NCI-H748 treated with DMSO at 0.1 percent for 48 hours (cell line): ENCODE measurements at places on chromosomes 6 and 20.

GRCh38 chr20:18197382-18198070 is 59.9 kb downstream of the KAT14 start:
- DNase-seq = no peak

DNA sequence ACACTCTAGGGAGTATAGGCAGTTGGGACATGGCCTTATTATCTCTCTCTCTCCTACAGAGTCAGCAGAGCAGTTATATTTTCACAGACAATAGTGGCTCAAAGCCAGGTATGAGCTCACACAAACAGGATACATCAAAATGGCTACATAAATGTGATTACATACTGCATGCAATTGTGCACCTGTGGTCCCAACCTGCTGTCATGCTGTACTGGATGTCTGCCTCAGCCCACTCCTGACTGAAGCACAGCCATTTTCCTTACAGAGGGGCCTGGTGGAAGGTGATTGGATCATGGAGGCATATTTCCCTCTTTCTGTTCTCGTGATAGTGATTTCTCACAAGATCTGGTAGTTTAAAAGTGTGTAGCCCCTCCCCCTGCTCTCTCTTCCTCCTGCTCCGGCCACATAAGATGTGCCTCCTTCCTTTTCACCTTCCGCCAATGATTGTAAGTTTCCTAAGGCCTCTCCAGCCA is 37.0 kb upstream of the SAMHD1 start:
- DNase-seq = no peak

DNA sequence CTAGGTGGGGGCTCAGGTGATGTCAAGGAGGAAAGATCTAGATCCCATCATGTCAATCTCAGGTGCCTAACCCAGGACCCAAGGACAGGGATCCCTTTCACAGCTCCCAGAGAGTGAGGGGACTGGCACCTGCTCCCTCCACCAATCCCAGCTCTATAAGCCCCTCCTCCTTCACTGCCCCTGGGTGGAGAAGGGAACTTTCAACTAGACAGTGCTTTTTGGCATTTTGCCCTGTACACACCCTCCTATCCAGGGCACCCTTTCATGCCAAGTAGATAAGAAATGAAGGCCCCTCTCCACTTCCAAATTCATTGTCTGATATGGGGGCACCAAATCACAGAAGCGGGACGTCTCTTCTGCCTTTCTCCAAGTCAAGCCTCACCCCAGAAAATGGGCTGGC is 61.6 kb downstream of the MDGA1 start:
- DNase-seq = no peak

GRCh38 chr6:37827603-37828265 is 8.2 kb downstream of the ZFAND3 start:
- no peak for DNase-seq

DNA sequence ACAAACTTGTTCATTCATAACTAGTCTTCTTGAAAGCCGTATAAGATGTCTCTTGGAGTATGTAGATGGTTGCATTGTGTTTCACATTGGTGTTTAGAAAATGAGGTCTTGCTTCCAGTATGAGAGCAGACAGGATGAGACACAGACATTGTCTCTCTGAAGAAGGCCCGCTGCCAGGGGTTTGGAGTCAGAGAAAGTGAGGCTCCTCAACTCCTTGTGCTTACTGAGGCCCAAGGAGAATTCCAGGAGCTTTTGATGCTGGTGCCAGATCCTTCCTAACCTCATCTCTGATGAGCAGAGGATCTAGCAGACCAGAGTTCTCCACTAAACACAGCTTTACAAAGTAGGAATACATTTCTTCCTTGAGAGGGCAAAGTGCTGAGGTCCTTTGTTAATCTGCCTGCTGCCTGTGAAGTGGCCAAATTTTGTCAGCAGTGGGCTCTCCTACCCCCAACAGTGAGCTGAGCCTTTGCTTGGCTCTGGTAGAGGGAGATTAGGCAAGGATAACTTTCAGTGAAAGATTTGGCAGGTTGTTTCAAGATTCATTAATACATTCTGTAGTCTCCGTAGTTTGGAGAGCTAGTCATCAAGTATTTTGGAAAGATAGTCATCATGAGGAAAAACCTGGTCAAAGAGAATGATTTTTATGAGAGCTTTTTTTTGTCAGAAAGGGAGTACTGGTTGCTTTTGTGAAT is 9.7 kb downstream of the MAPRE1 start:
- no peak for DNase-seq

DNA sequence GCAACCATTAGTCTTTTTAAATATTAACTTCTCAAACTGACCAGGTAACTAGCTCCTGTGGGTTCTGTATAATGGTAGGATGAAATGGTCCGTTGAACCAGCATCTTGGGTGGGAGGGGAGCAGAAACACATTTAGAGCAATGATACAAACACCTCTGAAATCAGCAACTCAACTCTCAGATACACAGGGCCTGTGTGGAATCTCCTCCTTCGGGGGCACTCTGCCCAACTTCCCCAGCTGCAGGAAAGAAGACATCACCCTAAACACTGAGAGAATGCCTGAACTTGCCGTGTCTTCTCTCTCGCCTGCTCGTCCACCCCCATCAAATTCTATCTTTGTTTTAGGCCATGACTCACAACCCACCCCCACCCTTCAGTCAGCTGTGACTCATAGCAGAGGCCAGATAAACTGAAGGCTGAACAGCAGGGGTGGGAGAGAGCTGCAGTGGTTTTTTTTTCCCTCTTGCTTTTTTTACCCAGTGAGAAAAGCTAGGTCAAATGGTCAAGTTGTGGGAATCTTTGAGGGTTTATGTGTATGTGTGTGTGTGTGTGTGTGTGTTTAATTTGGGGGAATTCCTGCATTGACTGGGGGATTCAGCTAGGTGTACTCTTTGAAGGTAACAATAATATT is 593.4 kb upstream of the JAG1 start:
- DNase-seq = peak; percentile 21

DNA sequence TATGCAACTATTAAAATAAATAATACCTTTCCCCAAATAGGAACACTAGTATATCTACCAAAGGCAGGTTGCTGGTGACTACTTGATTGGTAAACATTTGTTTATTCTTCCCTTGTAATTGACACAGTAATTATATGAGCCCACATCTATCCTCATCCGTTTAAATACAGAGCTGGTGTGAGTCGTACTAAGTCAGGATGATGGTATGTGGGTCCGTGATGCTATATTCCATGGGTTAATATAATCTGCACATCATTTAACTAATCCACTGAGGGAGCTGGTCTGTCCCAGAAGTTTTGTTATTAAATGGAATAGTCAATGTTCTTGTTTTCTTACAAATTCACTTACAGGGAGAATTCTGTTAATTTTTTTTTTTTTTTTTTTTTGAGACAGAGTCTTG is 164.0 kb upstream of the AGPAT4 start:
- DNase-seq = no peak

GRCh38 chr6:6969761-6970223 is 138.0 kb upstream of the RREB1 start:
- peak; percentile 19 for DNase-seq

DNA sequence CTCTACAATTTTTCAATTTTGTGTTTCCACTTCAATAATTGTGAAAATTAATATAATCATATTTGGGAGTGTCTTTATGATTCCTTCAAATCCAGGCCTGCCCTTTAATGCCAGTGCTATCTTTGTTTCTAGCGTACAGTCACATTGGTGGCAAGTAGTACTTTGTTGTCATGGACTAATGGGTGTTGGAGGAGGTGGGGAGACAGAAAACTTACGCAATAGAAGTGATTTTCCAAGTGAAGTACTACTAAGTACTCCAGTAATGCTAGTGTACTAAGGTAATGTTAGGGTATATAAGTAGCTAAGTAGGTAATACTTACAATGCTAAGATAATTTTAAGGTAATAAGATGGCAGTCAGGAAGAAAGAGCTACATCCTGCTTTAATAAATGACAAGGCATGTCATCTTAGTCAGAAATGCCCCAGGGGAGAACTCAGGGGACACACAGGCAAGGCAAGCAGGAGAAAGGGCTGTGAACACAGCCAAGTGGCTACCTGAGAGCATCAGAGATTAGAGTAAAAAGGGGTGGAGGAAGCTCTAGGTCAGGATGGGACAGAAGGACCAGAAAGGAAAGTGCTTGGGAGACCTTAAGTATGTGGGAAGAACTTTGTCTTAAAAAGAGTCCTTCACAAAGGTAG is 217.2 kb upstream of the PRDM1 start:
- DNase-seq = no peak

DNA sequence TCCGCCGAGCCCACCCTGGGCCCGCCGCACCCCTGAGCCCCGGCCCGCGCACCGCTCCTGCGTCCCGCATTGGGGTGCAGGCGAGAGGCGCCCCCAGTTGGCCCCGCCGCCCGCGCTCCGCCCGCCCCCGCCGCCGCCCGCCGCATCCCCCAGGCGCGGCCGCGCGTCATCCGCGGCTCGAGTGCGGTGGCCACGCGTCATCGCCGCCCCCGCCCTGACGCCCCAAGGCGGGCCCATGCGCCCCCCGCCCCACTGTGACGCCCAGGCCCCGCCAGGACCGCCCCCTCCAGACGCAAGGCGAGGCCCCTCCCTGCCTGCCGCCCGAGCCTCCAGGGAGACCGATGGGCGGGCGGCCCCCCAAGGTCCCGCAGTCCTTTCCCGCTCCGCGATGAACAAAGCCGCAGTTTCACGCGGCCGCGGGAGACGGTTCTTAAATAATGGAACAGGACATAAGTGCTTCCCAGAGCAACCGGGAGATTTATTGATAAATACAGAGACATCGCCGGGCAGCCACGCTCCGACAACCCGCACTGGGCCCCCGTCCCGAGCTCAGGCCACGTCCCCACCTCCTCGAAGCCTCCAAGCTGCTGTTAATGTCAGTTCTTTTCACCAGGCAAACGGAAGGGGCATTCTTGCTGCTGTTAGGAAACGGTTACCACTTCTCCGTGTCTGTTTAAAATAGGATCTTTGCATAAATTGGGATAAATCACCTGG is at the start of gene ANKRD60:
Gene ANKRD60, minus strand, starts transcription at position 170 of the 714 bp plus-strand sequence. Its CDS starts 0 bp downstream, at position 170.
- peak; percentile 56 for DNase-seq

- DNase-seq = no peak
Observed at GRCh38 chr6:163243692-163244589, 170.6 kb upstream of the QKI start.

GRCh38 chr20:33653900-33654596 is 8.1 kb upstream of the C20orf144 start:
- peak; percentile 97 for DNase-seq

DNA sequence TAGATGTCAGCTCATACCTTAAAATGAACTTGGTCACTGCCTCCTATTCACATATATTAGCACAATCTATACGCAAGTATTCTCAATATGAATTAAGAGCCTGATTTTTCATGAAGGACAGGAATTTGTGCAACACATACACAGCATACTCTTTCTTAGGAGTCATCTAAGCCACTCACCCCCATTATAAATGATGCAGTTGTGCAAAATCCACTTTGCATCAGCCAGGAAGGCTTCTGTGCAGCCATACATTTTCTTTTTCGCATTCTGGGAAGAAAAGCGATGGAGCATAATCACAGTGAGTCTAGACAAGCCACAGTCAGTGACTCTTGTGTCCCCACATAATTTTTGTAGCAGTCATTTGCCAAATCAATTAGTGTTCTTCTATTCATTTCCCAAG is 66.5 kb downstream of the ZMYND8 start:
- no peak for DNase-seq

DNA sequence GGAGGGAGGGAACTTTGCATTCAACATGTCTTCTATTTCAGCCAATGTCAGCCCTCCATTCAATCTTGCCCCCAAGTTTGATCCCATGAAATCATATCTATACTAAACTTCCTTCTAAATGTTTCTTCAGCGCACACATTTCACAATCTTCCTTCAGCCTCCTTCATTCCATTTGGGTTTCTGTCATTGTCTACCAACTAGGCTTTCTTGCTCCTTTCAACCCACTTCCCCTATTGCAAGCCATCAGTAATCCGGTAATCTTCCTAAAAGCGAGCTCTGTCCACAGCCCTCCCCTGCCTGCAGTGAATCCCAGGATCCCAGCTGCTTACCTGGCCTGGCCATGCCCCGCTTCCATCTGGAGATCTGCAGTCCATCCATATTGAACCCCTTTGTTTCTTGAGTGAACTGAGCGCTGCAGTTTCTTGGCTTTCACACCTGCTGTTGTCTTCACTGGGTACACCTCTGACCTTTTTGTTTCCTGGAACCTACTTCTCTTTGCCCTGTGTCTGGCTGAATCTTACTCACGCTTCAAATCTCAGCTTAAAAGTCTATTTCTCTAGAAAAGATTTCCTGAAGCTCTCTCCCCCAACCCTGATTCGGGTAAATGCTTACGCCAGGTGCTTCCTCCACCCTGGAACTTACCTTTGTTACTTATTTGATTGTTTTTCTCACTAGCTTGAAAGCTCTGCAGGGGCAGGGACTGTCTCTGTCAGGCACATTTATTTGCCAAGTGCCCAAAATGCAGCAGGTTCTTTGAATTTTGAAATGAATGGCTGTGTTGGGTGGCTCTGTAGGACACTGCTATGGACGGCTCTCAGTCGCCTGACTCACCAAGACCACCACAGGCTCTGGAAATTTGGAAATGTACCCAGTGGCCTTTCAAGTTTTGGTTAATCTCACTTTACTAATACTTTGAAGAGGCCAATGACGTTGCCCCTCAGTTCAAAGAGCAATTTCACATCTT is 50.3 kb downstream of the ADTRP start:
- DNase-seq = no peak

- DNase-seq = no peak
Observed at GRCh38 chr20:13402986-13403385, 181.9 kb downstream of the ISM1 start.

DNA sequence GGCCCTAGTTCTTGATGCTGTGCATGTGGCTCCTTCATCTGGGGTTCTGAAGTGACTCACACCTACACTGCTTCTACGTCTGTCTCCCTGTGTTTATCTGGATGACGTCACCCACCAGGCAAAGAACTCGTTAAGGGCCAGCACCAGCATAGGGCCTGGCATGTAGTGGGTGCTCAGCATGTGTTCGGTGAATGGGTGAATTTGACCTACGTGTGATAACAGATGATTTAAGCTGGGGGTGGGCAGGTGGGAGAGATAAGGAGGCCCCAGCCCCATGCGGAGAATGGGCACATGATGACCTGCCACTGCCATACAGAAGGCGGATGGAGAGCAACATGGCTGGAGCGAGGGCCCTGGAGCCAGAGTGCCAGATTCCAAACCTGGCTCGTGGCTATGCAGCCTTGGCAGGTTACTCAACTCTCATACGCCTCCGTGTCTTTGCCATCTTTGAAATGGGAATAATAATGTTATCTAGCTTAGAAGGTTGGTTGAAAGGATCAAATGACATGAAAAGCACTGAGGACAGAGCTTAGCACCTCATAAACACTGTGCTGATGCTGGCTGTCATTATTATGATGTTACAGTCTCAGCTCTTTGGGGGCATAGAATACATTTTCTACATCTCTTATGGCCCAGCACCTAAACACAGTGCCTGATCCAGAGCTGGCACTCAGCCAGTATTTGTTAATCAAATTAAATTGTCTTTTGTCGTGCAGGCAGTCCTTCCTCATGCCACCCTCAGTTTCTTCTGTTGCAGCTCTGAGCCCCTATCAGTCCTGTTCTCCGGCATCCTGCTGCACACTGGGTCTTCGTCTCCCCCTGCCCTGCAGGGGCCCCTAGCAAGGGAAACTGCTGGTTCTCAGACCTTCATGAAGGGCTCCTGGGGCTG is 39.6 kb downstream of the VEGFA start:
- no peak for DNase-seq

DNA sequence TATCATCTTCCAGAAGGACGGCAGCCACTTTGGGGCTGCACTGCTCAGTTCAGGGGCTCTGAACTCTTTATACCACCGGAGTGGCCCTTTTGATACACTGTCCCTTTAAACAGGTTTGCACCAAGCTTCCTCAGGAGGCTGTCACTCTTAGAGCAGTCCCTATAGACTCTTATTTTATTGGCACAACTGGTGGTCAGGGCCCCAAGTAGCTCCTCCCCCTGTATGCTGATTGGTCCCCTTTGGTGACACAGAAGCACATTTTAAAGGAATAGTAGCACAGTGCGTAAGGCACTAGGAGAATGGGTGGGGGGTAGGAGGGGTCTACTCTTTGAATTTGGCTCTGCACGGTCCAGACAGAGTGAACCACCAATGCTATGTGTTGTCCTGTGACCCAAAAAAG is 122.6 kb upstream of the MLN start:
- DNase-seq = peak; percentile 23
